ENCODE measurements at places on chromosomes 1 and 21.

GRCh38 chr1:33009561-33009960 lies 27.1 kb downstream of the AK2 start:
- DNase-seq, result no peak

- peak; percentile 89 for DNase-seq
These were observed 1.3 kb upstream of the LIN28A start for GRCh38 chr1:26409191-26409807.

- no peak for DNase-seq
These were observed 1125.3 kb upstream of the ADGRL2 start for GRCh38 chr1:80675454-80675853.

DNA sequence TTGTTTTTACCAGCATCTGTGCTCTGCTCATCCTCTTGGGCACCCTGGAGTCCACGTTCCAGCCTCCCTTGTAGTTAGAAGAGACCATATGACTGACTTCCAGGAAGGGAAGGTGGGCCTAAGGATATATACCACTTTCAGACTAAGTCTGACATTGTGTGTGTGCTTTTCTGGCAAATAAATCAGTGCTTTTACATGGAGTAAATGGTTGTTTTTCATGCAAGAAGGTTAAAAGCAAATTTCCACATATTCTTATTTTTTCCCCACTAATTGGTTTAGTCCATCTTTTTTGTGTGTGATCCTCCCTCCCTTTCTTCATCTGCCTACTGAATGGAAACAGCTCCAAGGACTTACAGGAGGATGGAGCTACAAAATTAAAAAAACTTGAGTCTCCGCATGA lies 119.8 kb downstream of the TBX15 start:
- no peak for DNase-seq

- DNase-seq, result no peak
These were observed 132.3 kb downstream of the HLCS start for GRCh38 chr21:36834192-36834591.

- no peak for DNase-seq
These were observed 20.0 kb downstream of the PHLDA3 start for GRCh38 chr1:201448990-201449389.

DNA sequence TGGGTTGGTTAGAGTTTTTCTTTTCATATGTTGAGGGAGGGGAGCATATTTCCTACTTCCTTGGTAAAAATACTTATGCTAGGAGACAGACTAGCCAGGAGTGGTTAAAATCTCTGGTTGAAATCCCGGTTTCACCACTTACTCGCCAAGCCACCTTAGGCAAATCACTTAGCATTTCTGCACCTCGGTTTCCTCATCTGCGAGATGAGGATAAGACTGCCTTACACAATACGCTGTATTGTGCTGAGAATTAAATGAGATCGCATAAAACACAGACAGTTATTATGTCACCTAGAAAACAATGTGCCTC lies 1.4 kb downstream of the IFFO2 start:
- no peak for DNase-seq

- DNase-seq, result no peak
These were observed 52.0 kb downstream of the TAS1R2 start for GRCh38 chr1:18807334-18808063.

All from T47D (cell line).